Common myeloid progenitor, CD34-positive (primary cell): ENCODE measurements at places on chromosomes 3 and 15.

DNA sequence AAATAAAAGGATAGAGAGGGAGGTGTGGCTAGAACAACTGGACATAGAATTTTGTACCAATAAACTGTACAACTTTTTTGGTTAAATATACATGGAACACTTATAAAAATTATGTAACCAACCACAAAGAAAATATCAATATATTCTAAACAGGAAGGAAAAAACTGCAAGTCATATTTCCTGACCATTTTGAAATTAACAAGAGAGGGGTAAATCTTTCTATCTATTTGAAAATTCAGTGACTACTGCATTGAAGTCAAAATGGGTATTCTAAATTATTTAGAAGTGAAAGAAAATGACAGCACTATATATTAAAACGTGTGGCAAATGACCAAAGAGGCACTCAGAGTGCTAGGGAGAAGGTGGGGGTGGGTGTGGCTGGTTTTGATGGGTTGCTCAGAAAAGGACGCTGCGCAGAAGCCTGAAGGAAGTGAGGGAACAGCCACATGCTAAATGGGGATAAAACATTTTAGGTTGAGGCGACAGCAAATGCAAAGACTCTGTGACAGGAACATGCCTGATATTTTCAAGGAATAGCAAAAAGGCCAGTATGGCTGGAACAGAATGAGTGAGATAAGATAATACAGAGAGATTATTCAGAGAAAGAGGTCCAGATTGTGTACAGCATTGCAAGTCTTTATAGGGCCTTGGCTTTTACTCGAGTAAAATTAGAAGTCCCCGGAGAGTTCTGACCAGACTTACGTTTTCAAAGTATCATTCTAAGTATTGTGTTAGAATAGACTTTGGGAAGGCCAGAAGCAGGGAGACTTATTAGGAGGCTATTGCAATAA lies 41.1 kb downstream of the ERICH6 start:
- H3K4me3 ChIP-seq = no peak overlapping the region
- H3K4me1 ChIP-seq = peaks cover 9% of the 10 kb centered on the region

GRCh38 chr15:84886211-84886983 lies 1.9 kb downstream of the SLC28A1 start:
- H3K27ac ChIP-seq = no peak overlapping the region
- H3K4me3 ChIP-seq = no peak overlapping the region
- no peaks in the 10 kb centered on the region for H3K4me1 ChIP-seq

GRCh38 chr3:17747174-17747889 lies 4.9 kb upstream of the TBC1D5 start:
- no peak overlapping the region for H3K4me3 ChIP-seq
- DNase-seq = no peak
- no peaks in the 10 kb centered on the region for H3K27me3 ChIP-seq
- peaks cover 30% of the 10 kb centered on the region for H3K4me1 ChIP-seq
- H3K27ac ChIP-seq = no peak overlapping the region

- no peaks in the 10 kb centered on the region for H3K36me3 ChIP-seq
- H3K27me3 ChIP-seq = no peaks in the 10 kb centered on the region
- no peaks in the 10 kb centered on the region for H3K4me1 ChIP-seq
- no peak overlapping the region for H3K27ac ChIP-seq
Observed at GRCh38 chr3:188663839-188664238, 507.9 kb upstream of the TPRG1 start.

GRCh38 chr3:124565013-124565412 lies 165.2 kb upstream of the UMPS start:
- DNase-seq = peak; percentile 63
- no peak overlapping the region for H3K27ac ChIP-seq
- H3K4me1 ChIP-seq = no peaks in the 10 kb centered on the region
- no peak overlapping the region for H3K4me3 ChIP-seq
- H3K36me3 ChIP-seq = no peaks in the 10 kb centered on the region

GRCh38 chr15:51577636-51578304 lies 44.8 kb downstream of the DMXL2 start:
- DNase-seq = no peak
- H3K36me3 ChIP-seq = no peaks in the 10 kb centered on the region
- H3K4me3 ChIP-seq = no peak overlapping the region
- H3K27me3 ChIP-seq = no peaks in the 10 kb centered on the region

GRCh38 chr3:169272532-169272931 lies 391.0 kb downstream of the MECOM start:
- H3K4me1 ChIP-seq = no peaks in the 10 kb centered on the region
- H3K4me3 ChIP-seq = no peak overlapping the region
- H3K36me3 ChIP-seq = no peaks in the 10 kb centered on the region
- H3K27me3 ChIP-seq = no peaks in the 10 kb centered on the region
- no peak overlapping the region for H3K27ac ChIP-seq

GRCh38 chr3:157354722-157355121 lies 81.9 kb upstream of the PTX3 start:
- H3K4me1 ChIP-seq = no peaks in the 10 kb centered on the region
- DNase-seq = peak; percentile 19
- no peaks in the 10 kb centered on the region for H3K27me3 ChIP-seq

GRCh38 chr3:19149368-19149767 lies 1.1 kb downstream of the KCNH8 start:
- no peaks in the 10 kb centered on the region for H3K36me3 ChIP-seq
- H3K4me1 ChIP-seq = peaks cover 23% of the 10 kb centered on the region
- DNase-seq = peak; percentile 64
- no peak overlapping the region for H3K4me3 ChIP-seq

DNA sequence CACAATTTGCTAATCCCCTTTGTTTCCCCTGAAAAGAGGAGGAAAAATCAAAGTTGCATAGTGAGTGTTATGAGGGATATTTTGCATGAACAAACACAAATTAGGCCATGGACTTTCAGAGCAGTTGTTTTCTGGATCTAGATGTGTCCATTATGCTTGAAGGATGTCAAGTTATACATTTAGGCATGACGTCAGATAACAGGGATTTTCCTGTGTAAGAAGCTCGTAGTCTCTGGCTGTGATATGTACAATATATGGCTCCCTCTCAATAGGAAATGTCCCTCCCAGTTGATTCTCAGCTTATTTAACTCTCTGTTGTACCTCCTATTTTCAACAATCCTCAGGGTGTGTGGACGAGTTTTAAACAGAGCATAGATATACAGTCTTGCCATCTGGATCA lies 171.0 kb downstream of the RBMS3 start:
- H3K27ac ChIP-seq = no peak overlapping the region
- H3K4me1 ChIP-seq = no peaks in the 10 kb centered on the region
- no peak overlapping the region for H3K4me3 ChIP-seq
- H3K36me3 ChIP-seq = no peaks in the 10 kb centered on the region
- H3K27me3 ChIP-seq = no peaks in the 10 kb centered on the region
- no peak for DNase-seq

DNA sequence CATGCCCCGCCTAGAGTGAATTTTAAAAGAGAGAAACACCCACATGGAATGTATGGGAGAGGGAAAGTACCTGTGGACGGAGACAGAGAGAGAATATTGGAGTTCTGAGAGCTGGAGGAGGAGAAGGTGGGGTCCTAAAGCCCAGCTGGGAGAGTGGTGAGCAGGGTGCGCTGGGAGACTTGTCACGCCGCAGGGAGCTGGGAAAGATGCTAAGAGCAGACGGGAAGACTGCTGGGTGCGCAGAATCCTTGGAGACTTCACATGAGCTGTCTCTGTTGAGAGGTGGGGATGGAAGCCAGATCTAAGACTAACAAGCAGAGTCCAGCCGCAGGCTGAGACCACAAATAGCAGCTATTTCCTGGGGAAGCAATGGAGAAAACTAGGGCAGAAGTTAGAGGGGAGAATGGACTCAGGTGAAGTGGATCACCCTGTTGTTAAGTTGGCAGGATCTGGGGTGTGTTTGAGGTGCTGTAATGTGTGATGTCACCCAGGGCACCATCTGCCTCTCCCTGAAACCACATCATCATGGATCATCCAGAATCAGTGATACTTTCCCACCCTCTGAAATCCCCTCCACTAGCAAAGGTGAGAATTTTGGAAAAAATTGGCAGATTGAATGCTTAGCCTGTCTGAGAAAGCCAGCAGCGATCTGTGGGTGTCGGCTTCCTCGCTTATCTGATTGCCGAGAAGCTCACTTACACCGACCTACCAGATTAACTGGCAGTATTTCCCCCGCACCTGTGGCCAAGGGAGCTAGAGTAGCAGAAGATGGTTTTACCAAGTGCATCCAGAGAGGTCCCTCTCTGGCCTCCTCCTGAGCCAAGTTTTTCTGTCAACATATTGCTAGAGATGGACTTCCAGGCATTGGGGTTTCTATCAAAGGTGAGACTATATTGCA lies 174.8 kb upstream of the BHLHE40 start:
- H3K27ac ChIP-seq = no peak overlapping the region
- peaks cover 18% of the 10 kb centered on the region for H3K4me1 ChIP-seq
- no peak overlapping the region for H3K4me3 ChIP-seq
- H3K27me3 ChIP-seq = no peaks in the 10 kb centered on the region
- no peak for DNase-seq

DNA sequence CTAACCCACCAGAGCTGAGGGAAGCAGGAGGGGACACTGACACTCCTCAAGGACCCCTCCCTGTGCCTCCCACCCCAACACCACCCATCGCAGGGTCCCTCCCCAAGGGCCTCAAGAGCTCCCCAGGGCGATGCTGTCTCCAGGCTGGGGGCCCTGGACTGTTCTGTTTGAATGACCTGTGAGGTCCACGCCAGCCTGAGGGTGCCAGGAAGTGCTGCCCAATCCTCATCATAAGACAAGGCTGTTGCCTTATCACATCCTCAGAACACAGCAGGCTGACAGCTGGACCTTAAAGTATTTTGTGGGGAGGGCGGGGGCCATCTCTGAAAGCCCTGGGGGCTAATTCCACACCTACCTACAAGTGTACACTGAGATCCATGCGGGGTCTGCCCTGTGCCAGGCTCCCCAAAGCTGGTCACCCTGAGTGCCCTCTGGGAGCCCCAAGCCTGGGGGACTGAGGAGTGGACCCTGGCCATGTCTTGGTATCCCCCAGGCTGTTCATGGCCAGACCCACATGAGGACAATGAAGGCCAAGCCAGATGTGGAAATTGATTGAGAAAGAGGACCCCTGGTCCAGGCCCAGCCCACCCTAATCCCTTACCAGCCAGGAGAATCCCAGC lies 23.8 kb upstream of the GOLGA6C start:
- no peaks in the 10 kb centered on the region for H3K4me1 ChIP-seq
- DNase-seq = no peak
- H3K4me3 ChIP-seq = no peak overlapping the region
- H3K27ac ChIP-seq = no peak overlapping the region
- H3K36me3 ChIP-seq = no peaks in the 10 kb centered on the region

DNA sequence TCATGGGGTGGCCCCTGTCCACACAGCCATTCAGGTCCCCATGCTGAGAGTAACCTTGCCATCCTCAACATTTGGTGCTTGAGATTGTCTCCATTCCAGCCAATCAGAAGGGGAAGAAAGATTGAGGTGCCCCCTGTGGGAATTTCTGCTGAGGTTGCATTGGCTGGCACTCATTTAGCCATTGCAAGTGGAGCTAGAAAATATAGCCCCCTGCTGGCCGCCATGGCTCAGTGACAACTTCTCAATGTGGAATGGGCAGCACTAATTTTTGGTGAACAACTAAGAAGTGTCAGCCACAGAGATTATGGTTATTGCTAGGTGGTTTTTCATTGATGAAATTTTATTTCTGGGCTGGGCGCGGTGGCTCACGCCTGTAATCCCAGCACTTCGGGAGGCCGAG lies 22.0 kb downstream of the COL6A6 start:
- no peaks in the 10 kb centered on the region for H3K27me3 ChIP-seq
- H3K36me3 ChIP-seq = no peaks in the 10 kb centered on the region
- no peaks in the 10 kb centered on the region for H3K4me1 ChIP-seq
- H3K27ac ChIP-seq = no peak overlapping the region

GRCh38 chr3:125057186-125057850 lies 1.5 kb upstream of the HEG1 start:
- no peak overlapping the region for H3K27ac ChIP-seq
- peaks cover 31% of the 10 kb centered on the region for H3K4me1 ChIP-seq
- no peak overlapping the region for H3K4me3 ChIP-seq
- no peaks in the 10 kb centered on the region for H3K36me3 ChIP-seq

DNA sequence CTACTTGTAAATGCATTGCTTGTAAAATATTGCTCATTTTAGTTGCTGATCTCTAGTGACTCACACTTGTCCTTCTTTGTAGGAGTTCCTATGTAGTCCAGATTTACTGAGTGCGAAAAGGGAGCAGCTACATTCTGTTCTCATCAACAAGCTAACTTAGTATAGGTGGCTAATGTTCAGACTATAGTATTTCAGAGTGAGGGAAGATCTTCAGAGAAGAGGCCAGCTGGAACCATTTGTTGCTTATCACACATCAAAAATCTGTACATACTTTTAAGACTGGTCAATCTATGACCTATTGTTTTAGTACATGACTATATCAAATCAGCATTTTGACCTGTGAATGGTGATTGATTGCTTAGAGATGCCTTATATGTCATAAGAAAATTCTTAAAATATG lies 71.3 kb upstream of the THSD4 start:
- no peaks in the 10 kb centered on the region for H3K27me3 ChIP-seq
- no peaks in the 10 kb centered on the region for H3K36me3 ChIP-seq
- H3K27ac ChIP-seq = no peak overlapping the region
- no peak for DNase-seq

DNA sequence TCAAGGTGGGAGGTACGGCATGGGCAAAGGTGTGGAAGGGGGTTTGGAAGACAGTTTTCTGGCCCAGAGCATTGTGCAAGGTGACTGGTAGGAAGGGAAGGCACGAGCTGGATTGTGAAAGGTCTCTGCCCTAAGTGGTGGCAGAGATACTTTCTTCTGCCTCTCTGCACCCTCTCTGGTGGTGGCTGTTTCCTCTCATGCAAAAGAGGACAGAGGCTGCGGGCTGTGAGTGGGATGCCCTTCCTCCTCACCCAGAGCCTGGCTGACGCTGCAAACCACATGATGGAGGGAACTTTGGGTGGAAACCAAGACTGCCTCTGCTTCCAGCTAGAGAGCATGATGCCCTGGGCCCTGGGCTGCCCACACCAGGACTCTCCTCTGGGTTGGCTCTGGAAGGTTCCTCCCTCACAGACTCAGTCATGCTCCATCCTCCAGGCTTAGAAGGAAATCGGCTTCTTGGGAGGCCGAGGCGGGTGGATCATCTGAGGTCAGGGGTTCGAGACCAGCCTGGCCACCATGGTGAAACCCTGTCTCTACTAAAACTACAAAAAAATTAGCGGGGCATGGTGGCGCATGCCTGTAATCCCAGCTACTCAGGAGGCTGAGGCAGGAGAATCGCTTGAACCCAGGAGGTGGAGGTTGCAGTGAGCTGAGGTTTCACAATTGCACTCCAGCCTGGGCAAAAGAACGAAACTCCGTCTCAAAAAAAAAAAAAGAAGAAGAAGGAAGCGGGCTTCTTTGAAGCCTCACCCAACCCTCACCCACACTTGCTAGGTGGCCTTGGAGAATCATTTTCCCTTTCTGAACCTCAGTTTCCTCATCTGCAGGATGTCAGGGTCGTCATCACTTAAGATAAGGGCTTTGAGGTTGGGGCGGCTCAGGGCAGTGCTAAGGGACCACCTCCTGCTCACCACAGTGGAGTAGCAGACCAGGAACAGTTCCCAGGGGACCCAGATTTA lies 8.3 kb downstream of the PSTPIP1 start:
- H3K4me3 ChIP-seq = peak overlapping the region; percentile 31
- peaks cover 2% of the 10 kb centered on the region for H3K36me3 ChIP-seq
- H3K4me1 ChIP-seq = peaks cover 2% of the 10 kb centered on the region
- H3K27me3 ChIP-seq = no peaks in the 10 kb centered on the region
- no peak overlapping the region for H3K27ac ChIP-seq
